Heart right ventricle (tissue), 16 donors: ENCODE measurements at places on chromosomes 12 and 14. TPM values are rescaled to one million over a fixed set of nuclear protein-coding genes. Genes with fewer than 3 reads are reported as not detected.

Gene SSPN
- 13.0 TPM for polyA plus RNA-seq

Gene DNAH10
- polyA plus RNA-seq, result 0.07 TPM

Gene HOXC10
- polyA plus RNA-seq, result not detected

Gene OR6C70
- not detected for polyA plus RNA-seq

Gene STON2
- polyA plus RNA-seq, result 2.8 TPM

Gene TMEM30B
- polyA plus RNA-seq, result 0.35 TPM

DNA sequence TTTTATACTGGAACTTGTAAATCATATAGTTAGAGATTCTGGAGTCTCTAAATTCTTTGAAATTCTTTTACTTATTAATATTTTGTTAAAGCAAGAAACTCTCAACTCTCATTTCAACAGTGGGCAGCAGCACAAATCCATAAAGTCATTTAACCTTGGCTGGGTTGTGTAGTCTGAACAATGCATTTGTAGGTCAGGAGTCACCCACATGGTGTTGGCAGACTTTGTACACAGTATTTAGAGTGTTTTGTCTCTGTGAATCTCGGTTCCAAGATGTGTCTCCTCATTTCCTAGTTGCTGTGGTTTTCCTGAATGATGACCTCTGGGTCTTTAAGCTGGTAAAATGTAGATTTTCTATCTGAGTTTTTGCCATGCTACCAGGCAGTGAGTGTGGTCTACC lies 20.8 kb upstream of the STRAP start:
- no peaks in the 10 kb centered on the region for H3K36me3 ChIP-seq
- H3K4me3 ChIP-seq, result no peak overlapping the region
- no peak overlapping the region for H3K27ac ChIP-seq
- no peak for DNase-seq

- DNase-seq, result peak; percentile 92
- peaks cover 44% of the 10 kb centered on the region for H3K4me1 ChIP-seq
- peaks cover 11% of the 10 kb centered on the region for H3K36me3 ChIP-seq
- no peaks in the 10 kb centered on the region for H3K27me3 ChIP-seq
- H3K27ac ChIP-seq, result peak within 1 kb of the TSS; percentile 99
- H3K4me3 ChIP-seq, result peak within 1 kb of the TSS; percentile 77
These were observed at the start of gene FERMT2 for GRCh38 chr14:52950898-52951680. Gene FERMT2, minus strand, starts transcription at chr14:52951050. Its CDS starts 482 bp downstream, at chr14:52950568.

DNA sequence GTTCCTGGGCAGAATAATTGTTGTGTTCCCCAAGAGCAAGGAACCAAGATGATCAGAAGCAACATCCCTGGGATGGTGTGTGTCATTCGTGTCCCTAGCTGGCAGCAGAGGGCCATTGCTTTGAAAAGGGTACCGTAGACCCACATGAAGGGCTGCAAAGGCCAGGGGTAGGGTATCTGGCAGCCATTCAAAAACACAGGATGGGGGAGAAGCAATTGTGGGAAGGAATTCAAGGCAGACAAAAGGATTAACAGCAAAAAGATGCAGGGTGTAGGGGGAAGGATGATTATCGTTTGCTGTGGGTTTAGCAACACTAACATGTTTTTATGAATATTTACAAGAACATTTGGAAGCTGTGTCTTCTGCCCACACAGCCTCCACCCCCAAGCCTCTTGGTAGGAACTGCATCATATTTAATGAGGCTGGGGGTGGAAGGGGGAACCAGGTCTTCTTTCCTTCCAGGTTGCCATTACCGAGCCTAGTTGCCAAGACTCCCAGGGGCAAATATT lies 169.0 kb upstream of the G2E3 start:
- no peaks in the 10 kb centered on the region for H3K27me3 ChIP-seq
- no peak for DNase-seq
- H3K4me3 ChIP-seq, result no peak overlapping the region
- H3K27ac ChIP-seq, result no peak overlapping the region

- peak overlapping the region; percentile 87 for H3K4me3 ChIP-seq
- peaks cover 14% of the 10 kb centered on the region for H3K4me1 ChIP-seq
- H3K36me3 ChIP-seq, result no peaks in the 10 kb centered on the region
- no peak for DNase-seq
These were observed 1.3 kb upstream of the ATP2A2 start for GRCh38 chr12:110279566-110280375.

- H3K27ac ChIP-seq, result no peak overlapping the region
- no peaks in the 10 kb centered on the region for H3K27me3 ChIP-seq
- H3K36me3 ChIP-seq, result no peaks in the 10 kb centered on the region
- no peak for DNase-seq
- H3K4me3 ChIP-seq, result no peak overlapping the region
These were observed 485.1 kb downstream of the ZFP36L1 start for GRCh38 chr14:68307790-68308168.

DNA sequence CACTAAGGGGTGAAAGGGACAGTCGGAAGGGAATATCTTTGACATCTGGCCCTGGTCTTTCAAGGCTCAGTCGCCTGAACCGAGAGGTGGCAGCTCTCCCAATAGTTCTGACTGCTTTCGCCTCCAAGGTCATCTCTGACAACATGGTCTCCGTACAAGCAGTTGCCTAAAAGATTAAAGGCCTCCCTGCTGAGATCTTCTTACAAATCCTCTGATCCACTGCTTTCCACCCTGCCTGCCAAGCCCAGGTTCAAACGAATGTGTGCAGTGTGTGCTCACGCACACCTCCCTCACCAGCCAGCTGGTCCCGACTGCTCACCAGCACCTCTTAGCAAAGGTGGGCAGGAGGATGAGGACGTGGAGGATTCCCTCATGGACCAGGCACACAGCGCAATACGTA lies 10.4 kb downstream of the B4GALNT3 start:
- no peak overlapping the region for H3K4me3 ChIP-seq
- no peaks in the 10 kb centered on the region for H3K4me1 ChIP-seq
- H3K36me3 ChIP-seq, result no peaks in the 10 kb centered on the region
- DNase-seq, result no peak

DNA sequence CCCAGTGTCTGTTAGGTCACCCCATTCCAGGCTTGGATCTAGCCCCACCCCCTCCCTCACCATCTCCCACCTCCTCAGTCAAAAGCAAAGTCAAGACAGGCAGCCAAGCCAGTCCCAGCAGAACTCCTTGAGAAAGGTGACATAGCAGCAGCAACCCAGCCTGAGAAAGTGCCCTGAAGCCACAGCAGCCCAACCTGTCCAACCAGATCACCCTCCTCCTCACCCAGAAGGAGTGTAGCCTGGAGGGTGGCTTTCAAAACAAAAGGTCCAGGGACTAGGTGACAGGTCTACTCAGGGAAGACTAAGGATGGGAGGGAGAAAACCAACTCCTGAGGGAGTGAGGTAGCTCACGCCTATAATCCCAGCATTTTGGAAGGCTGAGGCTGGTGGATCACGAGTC lies 5.2 kb downstream of the RAB15 start:
- H3K4me1 ChIP-seq, result peaks cover 13% of the 10 kb centered on the region
- H3K27me3 ChIP-seq, result no peaks in the 10 kb centered on the region
- DNase-seq, result no peak
- no peak overlapping the region for H3K27ac ChIP-seq
- H3K4me3 ChIP-seq, result no peak overlapping the region

DNA sequence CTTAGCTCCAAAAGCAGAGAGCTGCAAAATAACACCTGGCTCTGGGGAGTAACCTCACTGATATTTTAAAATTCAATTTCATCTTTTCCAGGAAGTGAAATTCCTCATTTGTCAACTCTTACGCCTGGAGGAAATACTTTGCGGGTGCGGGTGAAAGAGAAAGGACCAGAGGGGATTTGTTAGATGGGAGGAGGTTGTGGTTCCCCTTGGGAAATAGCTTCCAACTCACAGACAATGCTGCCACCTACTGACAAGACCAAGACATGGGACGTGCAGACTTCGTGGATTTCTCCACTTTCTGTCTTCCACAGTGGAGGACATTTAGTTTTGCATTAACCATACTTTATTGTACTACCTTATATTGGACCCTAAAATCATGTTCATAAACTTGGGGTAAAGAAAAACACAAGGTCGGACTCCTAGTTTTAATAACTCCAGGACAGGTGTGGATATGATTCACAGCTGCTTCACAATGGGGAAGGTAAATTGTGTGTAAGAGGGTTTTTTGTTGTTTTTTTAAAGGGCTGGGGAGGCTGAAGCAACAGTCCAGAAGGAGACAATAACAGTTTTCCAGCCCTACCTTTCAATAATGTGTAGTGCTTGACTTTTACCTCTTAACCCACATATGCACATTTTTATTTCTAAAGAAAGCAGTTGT lies 10.8 kb downstream of the FBXL14 start:
- H3K27me3 ChIP-seq, result no peaks in the 10 kb centered on the region
- no peak overlapping the region for H3K4me3 ChIP-seq
- peaks cover 28% of the 10 kb centered on the region for H3K4me1 ChIP-seq
- peak; percentile 80 for DNase-seq

- H3K4me3 ChIP-seq, result no peak overlapping the region
- no peak overlapping the region for H3K27ac ChIP-seq
- no peak for DNase-seq
- H3K27me3 ChIP-seq, result no peaks in the 10 kb centered on the region
- no peaks in the 10 kb centered on the region for H3K4me1 ChIP-seq
These were observed 38.0 kb downstream of the CLMN start for GRCh38 chr14:95281560-95282176.

GRCh38 chr14:82230748-82231147 lies 697.1 kb upstream of the SEL1L start:
- H3K27me3 ChIP-seq, result no peaks in the 10 kb centered on the region
- no peaks in the 10 kb centered on the region for H3K36me3 ChIP-seq
- no peak for DNase-seq
- H3K27ac ChIP-seq, result no peak overlapping the region
